Stimulated activated naive CD4-positive, alpha-beta T cell (primary cell): ENCODE measurements at places on chromosomes 4 and X.

- no peak for DNase-seq
Observed at GRCh38 chrX:128714425-128714824, 662.2 kb upstream of the ACTRT1 start.

GRCh38 chrX:51641421-51642021 lies 22.8 kb upstream of the CENPVL3 start:
- DNase-seq: peak; percentile 10

- no peak for DNase-seq
Observed at GRCh38 chrX:10512258-10512657, 108.1 kb downstream of the MID1 start.

DNA sequence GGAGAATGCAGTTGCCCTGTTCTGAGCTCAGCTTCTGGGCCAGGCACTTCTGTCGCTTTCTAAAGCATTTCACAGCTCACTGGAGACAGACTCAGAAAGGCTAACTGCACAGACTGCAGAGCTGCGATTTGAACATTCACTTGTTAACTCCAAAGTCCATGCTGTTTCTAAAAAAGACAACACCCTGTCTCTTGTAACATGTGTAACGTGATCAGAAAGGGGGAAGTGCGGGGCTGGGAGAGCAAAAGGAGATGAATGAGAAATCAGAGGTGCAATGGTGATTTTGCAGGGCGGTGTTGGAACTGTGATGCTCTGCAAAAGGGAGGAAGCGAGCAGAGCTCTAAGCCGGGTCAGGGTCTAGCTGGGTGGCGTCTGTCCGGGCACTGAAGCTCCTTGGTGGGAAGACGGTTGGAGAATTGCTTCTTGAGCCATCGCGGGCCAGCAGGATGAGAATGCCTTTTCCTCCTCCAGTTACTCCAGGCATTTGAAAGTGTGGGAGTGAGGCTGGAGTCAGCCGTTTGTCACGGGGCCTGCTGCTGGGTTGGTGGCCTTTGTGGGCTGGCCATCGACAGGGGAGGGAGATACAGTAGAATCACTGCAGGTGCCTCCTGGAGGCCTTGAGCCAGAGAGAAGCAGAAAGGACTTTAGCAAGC lies 20.3 kb downstream of the TBC1D14 start:
- DNase-seq: no peak

DNA sequence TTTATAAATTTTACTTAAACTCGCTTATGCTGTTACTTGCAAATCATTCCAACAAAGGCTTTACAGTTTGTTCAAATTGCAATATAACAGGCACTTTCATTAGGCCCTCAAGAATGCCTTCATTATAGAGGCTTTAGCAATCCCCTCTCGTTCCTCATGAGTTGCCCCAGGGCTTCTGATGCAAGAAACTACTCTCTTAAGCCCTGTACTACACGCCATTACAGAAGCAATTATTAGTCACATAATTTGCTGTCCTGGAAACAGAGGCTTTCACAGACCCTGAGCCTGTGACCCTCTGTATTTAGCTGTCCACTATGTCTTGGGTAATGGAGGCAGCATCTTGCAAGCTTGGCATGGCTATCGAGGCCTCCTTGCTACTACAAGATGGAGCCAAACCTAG lies 965.9 kb upstream of the DIAPH2 start:
- no peak for DNase-seq

GRCh38 chrX:137926090-137926489 lies 360.2 kb downstream of the ZIC3 start:
- DNase-seq: no peak

DNA sequence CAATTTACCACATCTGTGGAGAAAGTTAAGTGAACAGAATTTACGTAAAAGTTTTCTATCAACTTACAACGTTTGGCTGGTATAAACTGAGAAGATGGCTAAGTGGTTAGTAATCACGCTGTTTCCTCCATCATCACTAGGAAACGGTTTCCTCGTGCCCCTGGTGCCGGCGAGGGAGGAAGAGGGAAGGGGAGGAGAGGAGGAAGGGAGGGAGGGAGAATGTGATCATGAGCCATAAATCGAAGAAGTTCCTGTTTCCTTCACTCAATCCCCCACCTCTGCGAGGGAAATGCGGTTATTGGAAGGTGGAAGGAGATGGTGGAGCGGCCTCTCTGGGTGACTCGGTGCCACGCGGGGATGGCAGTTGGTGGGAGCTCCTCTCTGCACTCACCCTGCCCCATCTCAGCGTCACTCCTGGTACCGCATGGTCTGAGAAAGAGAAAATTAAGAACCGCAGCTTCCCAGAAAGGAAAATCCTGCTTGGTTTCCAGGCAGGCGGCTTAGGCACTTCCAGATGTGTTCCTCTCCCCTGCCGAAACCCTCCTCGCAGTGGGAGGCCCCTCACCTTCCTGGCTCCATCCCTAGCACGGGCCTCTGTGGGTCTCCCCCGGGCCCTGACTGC lies 216.8 kb downstream of the AFAP1 start:
- DNase-seq: no peak

GRCh38 chr4:164408831-164409230 lies 345.1 kb upstream of the SMIM31 start:
- DNase-seq: no peak

DNA sequence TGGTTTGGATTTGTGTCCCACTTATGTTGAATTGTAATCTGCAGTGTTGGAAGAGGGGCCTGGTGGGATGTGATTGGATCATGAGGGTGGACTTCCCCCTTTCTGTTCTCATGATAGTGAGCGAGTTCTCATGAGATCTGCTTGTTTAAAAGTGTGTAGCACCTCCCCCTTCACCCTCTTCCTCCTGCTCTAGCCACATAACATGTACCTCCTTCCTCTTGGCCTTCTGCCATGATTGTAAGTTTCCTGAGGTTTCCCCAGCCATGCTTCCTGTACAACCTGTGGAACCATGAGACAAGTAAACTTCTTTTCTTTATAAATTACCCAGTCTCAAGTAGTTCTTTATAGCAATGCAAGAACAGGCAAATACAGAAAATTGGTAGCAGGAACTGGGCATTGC lies 138.7 kb downstream of the INPP4B start:
- no peak for DNase-seq

GRCh38 chrX:136835761-136836160 lies 44.8 kb downstream of the RBMX start:
- DNase-seq: no peak

GRCh38 chr4:38266616-38267015 lies 306.4 kb downstream of the PTTG2 start:
- DNase-seq: no peak

- DNase-seq: no peak
Observed at GRCh38 chr4:41384992-41385391, 128.3 kb downstream of the UCHL1 start.

- DNase-seq: no peak
Observed at GRCh38 chrX:111010111-111010510, 85.9 kb upstream of the PAK3 start.

- no peak for DNase-seq
Observed at GRCh38 chr4:46385235-46385634, 4.7 kb downstream of the GABRA2 start.

DNA sequence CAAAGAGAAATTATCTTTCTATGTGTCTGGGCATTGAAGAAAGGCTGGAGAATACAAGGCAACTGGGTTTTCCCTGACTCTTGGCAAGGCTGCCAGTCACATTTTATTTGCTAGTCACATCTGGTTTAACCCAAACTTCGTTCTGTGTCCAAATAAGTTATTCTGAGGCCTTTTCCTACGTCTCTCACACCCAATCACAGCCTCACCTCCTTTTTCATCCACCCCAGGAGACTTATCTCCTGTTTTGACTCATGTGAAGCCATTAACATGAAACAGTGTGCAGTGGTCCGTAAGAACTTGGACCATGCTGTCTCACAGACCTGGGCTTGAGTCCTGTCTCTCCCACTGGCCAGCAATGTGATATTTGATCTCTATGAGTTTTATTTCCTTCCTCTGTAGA lies 59.3 kb downstream of the CNGA2 start:
- DNase-seq: no peak

GRCh38 chr4:184395971-184396391 lies 78.4 kb downstream of the IRF2 start:
- DNase-seq: no peak

DNA sequence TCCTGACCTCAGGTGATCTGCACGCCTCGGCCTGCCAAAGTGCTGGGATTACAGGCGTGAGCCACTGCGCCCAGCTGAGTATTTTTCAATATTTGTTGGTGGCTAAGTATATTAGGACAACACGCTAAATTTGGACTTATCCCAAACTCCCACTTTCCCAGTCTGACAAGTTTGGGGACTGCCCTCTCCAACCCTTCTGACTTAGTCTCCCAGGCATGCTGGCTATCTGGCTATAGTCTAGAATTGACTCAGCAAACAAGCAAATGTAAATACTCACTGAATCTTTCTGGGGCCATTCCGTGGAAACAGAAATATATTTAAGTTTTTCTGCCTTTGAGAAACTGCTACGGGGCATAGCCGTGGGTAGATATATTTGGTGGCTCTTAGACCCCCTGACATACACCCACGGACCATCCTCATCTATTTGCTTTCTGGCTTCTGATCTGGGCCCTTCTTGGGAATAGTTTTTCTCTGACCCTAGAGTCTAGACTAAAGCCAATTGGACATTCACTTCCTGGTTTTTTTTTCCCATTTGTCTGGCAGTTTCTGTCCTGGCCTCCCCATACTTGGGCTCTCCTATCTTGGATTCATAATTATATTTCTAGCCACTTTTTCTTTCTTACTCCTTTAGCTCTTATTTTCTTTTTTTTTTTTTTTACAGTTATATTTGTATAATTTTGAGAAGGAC lies 11.3 kb upstream of the DOCK11 start:
- no peak for DNase-seq

GRCh38 chr4:26420438-26420837 lies 69.8 kb downstream of the CCKAR start:
- DNase-seq: no peak

DNA sequence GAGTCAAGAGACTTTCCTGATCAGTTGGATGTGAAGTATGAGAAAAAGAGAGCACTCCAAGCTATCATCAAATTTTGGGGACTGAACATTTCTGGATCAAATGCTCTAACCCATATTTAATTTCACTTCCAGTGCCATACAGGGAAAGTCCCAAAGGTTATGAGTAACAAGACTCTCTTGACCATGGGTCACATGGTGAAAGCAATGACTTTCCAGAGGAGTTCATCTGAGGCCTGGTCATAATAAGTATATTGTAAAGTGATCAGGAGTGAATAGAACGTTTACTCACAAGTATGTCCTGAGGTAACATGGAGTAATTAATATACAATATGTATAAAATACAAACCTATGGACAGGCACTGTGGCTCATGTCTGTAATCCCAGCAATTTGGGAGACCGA lies 40.7 kb upstream of the ARMCX5 start:
- no peak for DNase-seq

DNA sequence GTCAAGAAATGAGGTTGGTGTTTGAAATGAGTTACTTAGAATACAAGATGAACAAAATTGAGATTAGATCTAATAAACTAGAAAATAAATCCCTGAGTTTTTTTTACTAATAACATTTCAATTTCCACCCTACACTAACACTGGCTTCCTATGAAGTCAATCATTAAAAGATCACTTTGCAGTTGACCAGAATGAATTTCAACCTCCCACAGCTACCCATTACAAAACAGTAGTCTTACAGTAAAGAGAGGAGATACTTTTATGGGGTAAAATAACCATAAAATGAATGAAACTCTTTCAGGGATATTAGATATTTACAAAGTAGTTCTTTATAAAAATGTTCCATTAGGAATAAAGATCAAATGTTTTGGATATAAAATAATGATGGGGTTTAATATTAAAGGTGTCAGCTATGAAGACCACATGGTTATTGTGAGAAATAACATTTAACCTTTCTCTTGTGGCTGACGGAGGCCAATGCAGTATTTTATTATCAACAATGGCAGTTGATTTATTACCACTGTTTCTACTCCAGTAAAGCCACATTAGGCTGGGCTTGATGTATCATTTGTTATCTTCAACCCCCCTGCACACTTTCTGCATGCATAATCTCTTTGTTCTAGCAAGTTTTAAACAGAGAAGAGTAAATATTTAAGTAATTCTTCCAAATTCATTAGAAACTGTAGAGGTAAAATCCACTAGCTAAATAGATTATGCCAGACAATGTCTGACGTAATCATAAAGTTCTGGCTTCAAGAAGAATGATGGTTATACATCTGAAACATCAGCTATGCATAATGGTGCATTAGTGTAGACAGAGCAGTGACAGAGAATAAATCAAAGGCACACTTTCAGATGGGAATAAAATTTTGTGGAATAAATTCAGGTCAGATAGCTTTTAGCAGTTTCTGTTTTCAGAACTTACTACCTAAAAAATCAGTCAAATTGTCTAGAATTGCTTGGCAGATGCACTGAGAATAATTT lies 516.6 kb downstream of the PCDH18 start:
- no peak for DNase-seq

DNA sequence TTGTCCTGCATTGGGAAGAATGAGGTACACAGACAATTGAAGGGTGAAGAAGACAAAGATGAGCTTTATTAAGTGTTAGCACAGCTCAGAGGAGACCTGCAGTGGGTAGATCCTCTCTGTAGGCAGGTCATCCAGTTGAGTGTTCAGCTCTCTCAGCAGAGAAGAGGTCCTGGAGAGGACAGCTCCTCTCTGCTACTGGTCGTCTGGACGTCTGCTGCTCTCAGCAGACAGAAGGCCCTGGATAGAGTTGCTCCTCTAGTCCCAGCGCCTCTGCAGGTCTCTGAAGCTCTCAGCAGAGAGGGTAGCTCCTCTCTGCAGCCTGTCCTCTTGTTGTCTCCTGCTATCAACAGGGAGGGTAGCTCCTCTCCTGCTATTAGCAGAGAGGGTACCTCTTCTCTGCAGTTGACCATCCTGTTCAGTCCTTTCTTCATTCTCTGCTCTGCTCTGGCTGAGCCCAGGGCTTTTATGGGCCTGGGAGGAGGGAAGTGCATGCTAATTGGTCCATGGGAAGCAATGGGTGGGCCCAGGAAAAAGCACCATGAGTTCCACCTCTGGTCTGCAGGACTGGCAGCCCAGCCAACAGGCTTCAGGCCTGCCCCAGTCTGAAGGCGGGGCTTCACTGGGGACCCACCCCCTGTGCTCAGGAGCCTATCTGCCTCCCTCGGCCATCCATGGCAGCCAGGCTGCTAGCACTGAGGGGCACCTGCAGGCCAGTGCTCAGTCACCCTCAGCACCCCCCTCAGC lies 54.1 kb upstream of the IBSP start:
- no peak for DNase-seq

- no peak for DNase-seq
Observed at GRCh38 chr4:137307806-137308205, 224.5 kb downstream of the PCDH18 start.

DNA sequence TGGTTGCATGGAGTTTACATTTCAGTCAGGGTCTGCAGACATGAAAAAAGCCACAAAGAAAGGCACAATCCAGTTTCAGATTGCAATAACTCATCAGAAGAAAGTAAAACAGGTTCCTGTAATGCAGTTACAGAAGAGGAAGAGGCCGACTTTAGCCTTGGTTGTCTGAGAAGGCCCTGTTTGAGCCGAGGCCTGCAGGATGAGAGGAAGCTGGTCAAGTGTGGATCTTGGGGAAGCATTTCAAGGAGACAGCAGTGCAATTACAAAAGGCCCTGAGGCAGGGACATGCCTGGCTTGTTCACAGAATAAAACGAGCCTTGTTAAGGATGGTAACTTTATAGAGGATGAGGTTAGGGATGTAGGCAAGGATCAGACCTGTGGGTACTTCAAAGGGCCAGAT lies 62.4 kb downstream of the AFF2 start:
- DNase-seq: no peak

GRCh38 chr4:164383058-164383357 lies 370.9 kb upstream of the SMIM31 start:
- no peak for DNase-seq
